Right lung (tissue), 10 donors: ENCODE measurements at places on chromosomes 13 and 19.

- DNase-seq = no peak
Measured at GRCh38 chr19:18749362-18750231, 41.5 kb downstream of the COMP start.

DNA sequence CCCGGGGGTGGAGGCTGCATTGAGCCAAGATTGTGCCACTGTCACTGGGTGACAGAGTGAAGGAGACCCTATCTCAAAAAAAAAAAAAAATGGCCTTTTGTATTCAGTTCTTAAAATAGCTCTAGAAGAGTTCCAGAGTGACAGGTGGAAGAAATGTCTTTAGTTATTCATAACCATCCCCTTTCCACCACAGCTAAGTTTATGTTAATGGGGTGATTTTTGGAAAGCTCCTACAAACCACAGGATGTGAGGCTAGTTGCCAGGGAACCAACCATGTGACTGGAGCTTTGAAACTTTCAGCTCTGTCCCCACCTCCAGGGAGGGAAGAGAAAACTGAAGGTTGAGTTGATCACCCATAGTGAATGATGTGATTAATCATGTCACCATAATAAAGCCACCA lies 6.9 kb downstream of the ZNF490 start:
- DNase-seq = no peak

DNA sequence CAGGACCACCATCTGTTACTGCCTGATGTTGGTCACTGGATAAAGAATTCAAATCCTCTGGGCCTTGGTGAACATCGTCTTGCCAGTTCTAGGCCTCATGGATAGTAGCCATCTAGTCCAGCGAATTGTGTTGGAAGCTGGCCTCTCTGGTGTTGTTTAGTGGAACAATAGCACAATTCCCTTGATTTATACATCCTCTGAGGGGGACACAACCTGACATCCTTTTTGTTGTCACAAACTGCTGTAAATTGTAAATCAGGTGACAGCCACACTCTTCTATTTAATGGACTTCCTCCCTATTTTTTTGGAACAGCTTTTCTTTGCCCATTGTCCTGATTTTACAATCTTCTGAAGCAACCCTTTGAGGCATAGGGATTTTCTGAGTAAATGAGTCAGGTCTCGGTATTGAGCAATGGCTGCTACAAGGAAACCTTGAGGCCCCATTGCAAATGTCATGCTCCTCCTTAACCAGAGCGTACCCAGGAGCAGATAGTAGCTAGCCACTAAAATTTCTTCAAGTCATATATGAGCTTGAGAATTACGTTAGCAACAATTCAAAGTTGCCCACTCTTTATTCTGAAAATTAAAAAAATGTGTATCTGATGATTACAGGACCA lies 263.3 kb downstream of the COG6 start:
- DNase-seq = no peak

GRCh38 chr13:40123962-40124632 lies 468.6 kb downstream of the COG6 start:
- DNase-seq = no peak
